ENCODE measurements at places on chromosomes 7 and 10.

- DNase-seq: no peak
Measured at GRCh38 chr7:111137296-111138192, 46.6 kb downstream of the LRRN3 start.

GRCh38 chr10:65891073-65891981 lies 1034.5 kb upstream of the LRRTM3 start:
- no peak for DNase-seq

- no peak for DNase-seq
Measured at GRCh38 chr7:114214466-114214865, 200.1 kb upstream of the FOXP2 start.

DNA sequence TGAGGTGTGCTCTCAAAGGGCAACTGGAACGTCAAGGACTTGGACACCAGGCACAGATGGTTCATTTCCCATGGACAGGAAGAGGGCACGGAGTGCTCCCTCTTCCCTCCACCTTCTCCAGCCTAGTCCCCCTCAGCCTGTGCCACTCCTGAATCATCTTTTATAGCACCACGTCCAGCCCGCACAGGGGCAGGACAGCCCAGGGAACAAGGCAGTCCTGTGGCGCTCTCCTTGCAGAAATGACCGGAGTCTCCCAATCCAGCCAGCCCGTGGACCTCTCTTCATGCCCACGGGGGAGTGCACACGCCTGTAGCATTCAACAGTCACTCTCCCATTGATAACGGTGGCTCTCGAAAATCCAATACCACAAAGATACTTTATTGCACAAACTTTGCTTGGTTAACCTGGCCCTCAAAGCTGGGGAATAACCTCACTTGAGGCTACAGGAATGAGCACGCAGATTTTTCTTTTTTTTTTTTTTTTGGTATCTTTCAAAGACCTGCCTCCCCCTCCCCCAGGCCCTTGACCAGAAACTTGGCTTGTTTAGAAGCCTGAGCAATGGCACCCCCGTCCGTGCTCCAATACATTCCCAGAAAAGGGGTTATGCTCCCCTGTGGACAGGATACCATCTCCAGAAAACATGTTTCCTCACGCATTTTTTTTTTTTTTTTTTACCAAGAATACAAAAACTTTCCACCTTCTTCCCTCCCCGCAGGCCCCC lies 733 bp downstream of the PRKCQ start:
- DNase-seq: no peak

- no peak for DNase-seq
Measured at GRCh38 chr10:63703740-63704345, 182.6 kb downstream of the REEP3 start.

DNA sequence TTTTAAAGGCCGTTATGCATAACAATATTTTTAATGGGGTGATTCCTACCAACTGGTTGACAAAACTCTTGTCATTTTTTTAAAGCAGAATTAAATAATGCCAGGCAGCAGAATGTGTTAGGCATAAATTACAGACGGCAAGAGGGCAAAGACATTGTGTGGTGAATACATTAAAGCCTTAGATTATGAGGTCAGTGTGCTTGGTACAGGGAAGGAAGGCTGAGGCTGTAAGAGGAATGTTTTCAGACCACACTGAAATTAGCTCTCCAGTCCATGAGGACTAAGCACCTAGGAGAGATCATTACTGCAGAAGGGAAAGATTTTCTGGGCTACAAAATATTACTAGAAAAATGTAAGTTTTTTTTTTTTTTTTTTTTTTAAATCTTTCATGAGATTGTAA lies 312.8 kb upstream of the PRKCQ start:
- DNase-seq: peak; percentile 4

GRCh38 chr10:108496106-108496505 lies 1331.6 kb upstream of the SORCS1 start:
- DNase-seq: no peak

GRCh38 chr10:107417446-107417845 lies 252.9 kb upstream of the SORCS1 start:
- DNase-seq: no peak

DNA sequence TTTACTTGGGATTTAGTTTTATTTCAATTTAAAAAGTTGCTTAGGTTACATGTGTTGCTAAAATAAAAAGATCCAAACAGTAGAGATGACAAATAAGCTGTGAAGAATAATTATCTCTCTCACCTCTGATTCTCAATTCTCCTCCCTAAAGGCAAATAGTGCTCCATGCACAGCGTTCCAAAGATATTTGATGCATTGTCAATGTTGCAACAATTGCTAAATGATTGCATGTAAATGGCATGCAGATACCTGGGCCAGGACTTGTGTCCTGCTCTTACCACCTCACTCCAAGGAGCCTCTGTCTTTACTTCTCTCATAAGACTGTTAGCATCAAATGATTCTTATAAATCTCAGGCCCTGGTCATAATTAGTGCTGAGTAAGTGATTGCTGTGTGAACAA lies 217.7 kb downstream of the SEC23IP start:
- DNase-seq: no peak

DNA sequence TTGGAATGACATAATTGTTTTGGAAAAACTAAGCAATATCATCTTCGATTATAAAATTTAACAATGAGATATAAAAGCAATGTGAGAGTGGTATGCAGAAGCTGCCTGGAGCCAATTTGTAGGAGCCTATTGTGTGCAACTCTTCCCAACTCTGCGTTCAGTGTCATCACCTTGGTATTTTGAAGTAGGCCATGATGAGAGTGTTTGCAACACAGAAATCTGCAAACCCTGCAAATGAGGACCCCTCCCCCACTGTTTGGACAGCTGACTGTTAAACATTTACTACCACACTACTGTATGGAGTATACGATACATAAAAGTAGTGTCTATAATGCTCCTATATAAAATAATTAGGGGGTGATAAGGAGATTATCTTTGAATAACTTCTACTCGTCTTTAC lies 531.3 kb downstream of the ATRNL1 start:
- DNase-seq: no peak

GRCh38 chr7:54166419-54166818 lies 375.8 kb upstream of the VSTM2A start:
- no peak for DNase-seq

- DNase-seq: no peak
Measured at GRCh38 chr10:19668116-19668515, 148.1 kb upstream of the PLXDC2 start.

- DNase-seq: no peak
Measured at GRCh38 chr7:156158213-156158612, 345.9 kb upstream of the SHH start.

DNA sequence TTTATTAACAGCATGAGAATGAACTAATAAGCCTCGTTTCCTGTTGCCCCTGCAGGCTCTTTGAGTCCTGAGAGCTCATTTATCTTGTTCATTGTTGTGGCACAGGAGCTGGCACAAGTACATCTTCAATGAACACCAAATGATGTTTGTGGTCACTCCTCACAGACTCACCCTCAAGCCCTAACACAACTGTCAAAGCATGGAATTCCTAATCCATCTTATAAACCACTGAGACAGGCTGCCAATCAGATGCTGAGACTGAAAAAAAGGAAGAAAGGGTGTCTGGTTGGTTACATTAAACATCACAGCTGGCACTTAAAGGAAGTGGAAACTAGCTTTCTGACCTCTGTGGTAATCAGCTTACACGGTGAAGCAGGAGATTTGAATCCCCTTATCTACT lies 7.7 kb upstream of the CCDC172 start:
- no peak for DNase-seq

GRCh38 chr7:41431671-41432070 lies 271.2 kb downstream of the INHBA start:
- DNase-seq: no peak

DNA sequence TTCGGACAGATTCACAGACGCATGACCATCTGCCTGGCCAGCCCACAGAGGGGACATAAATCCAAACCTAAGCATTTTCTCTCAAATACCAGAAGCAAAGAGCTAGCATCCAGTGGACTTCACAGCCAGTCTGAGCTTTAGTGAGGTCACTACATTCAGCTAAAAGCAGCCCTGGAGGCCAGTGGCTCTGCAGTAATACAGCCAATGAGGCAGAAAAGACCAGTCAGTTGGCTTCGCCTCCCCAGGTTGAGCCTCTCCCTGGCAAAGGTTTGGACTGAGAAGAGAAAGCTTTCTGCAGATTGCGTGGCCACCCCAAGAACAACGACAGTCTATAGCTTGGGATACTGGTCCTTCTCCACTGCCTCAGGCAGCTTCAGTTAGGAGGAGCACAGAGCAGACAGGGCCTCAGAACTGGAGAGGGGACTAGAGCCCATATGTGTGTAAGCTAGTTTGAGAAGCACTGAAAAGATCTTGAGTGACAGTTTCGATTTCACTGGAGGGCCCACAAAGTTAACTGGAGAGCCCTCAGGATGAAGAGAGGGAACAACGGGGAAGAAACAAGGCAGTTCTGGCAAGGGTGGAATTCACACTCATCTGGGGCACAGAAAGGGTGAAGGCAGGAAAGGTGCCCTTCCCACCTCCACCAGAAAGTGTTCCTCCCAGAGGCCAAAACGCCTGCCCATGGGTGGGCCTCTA lies 3.8 kb downstream of the WDR91 start:
- DNase-seq: no peak

DNA sequence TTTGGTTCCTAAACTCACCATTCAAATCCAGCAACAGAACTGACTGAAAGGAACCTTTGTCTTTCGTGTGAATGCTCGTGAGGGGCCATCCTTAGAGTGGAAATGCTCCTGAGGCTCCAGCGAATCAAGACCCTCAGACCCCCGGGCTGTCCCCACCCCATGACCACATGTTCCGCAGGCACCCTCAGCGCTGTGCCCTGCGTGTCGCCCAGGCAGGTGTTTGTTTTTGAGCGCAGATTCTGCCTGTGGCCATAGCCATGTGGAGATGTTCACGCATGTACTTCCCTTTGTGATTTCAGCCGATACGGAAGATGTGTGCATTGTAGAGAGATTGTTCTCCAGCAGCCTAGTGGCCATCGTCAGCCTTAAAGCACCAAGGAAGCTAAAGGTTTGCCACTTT lies 24.2 kb downstream of the WIPI2 start:
- no peak for DNase-seq

GRCh38 chr10:92111336-92111939 lies 179.4 kb downstream of the CPEB3 start:
- no peak for DNase-seq

GRCh38 chr7:34067005-34067778 lies 161.9 kb downstream of the BMPER start:
- DNase-seq: no peak

GRCh38 chr10:13376746-13377145 lies 28.7 kb upstream of the SEPHS1 start:
- DNase-seq: no peak

GRCh38 chr7:140404565-140405065 lies 757 bp downstream of the RAB19 start:
- no peak for DNase-seq

DNA sequence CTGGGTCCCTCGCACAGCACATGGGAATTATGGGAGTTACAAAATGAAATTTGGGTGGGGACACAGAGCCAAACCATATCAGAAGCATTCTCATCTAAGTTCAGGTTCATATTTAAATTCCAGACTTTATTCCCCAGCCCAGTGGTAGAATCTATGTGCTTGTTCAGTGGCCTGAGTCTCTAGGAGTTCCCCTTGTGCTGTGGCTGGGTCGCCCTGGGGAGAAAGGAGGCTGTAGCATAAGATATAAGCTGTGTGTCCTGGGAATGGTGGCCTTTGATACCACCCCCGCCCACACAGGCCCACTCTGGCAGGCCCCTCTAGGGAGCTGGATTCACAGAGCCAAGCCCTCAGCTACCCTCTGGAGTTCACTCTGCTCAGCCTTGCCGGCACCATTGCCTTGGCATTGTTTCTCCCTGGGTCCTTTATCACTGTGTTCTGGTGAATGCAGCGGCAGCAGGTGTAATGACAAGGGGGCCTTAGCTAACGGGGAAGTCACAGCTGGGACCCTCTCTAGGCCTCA lies 64.2 kb downstream of the MINDY4 start:
- DNase-seq: peak; percentile 91

GRCh38 chr10:95430231-95430951 lies 130.8 kb downstream of the SORBS1 start:
- DNase-seq: no peak

DNA sequence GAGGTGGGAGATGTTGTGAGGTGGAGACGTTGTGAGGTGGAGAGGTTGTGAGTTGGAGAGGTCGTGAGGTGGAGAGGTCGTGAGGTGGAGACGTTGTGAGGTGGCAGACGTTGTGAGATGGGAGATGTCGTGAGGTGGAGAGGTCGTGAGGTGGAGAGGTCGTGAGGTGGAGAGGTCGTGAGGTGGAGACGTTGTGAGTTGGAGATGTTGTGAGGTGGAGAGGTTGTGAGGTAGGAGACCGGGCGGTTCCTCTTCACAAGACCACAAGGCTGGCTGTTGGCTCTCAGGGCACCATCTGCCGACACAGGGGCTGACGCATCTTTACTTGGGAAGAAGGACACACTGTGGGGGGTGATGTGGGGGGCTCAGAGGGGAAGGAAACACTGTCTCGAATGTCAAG lies 34.7 kb upstream of the SHH start:
- DNase-seq: no peak

DNA sequence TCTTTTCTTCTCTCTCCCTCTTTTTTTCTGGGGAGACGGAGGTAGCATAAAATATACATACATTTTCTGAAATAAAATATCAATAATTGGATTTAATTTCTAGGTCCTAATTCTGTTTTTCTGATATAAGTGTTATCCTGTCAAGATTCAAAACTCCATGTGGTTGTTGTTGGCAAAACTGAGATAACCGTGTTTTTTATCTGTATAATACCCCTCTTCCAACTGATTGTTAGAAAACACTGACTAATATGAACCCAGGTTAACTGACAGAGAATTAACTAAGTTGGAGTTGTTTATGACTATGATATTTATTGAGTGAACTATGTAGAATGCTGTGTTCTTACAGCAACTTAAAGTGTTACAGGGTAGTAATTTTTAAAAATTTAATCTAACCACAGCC lies 236.5 kb upstream of the KAT6B start:
- DNase-seq: no peak

DNA sequence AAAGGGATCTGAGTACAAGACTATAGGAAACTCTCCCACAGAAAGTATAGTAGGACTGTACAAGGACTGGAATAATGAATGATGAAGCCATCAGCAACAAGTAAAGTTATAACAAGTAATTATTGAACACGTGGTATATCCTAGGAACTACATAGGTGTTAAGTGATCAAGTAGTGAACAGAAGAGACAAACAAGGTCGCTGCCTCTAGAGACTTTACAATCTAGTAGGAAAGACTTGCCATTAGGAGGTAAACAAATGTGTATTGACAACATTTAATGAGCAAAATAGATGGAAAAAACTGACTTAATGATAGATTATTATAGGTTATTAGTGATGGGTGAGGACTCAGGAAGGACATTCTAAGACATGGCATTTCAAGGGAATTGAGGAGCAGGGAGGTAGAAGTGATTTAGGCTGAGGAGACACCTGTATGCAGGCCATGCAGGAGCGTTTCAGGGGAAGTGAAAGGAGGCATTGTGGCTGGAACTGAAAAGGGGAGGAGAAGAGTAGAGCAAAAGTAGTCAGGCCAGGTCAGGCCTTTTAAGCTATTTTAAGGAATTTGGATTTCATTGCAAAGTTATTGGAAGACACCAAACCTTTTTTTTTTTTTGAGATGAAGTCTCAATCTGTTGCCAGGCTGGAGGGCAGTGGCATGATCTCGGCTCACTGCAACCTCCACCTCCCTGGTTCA lies 8.5 kb upstream of the GLCCI1 start:
- DNase-seq: no peak

- DNase-seq: peak; percentile 53
Measured at GRCh38 chr10:26214004-26214403, 2.6 kb upstream of the GAD2 start.

- DNase-seq: no peak
Measured at GRCh38 chr7:96069401-96069800, 252.5 kb downstream of the SLC25A13 start.

Data from esophagus muscularis mucosa (tissue), 4 donors.